GM18507 (cell line): ENCODE measurements at places on chromosomes 11 and 22.

DNA sequence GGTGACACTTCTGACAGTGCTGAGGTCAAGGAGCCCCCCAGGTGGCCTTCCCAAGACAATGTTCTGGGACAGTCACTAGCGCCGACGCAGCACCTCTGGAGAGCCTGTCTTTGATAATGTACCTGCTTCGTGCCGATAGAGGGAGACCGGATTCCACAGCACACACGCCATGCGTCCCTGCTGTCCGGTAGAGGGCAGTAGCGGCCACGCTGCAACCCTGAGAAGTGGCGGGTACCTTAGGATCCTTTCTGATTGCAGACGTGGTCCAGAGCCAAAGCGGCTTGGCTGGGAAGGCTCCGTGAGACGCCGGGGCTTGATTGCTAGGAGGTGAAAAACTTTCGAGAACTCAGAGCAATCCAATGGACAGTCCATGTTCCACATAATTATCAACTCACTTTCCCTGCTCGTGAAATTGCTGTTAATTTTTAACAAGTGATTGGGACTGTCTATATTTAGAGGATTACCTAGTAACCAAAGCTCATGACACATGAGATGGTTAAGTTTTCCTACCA is 11.4 kb upstream of the BARX2 start:
- DNase-seq = peak; percentile 30

DNA sequence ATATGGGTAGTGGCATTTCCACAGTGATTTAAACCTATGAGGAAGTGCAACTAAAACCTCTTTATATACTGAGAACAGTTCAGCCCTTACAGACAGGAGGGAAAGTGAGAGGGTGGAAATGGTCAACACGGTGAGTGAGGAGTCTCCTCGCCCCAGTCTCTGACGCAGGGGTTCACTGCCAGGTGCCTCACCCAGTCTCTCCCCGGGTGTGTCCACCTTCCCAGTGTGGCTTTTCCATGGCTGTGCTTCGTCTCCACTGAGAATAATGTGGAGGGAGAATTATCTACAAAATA is 116.6 kb upstream of the TOP3B start:
- DNase-seq = no peak

- no peak for DNase-seq
These were observed 1.3 kb upstream of the SLC25A45 start for GRCh38 chr11:65383778-65384177.

DNA sequence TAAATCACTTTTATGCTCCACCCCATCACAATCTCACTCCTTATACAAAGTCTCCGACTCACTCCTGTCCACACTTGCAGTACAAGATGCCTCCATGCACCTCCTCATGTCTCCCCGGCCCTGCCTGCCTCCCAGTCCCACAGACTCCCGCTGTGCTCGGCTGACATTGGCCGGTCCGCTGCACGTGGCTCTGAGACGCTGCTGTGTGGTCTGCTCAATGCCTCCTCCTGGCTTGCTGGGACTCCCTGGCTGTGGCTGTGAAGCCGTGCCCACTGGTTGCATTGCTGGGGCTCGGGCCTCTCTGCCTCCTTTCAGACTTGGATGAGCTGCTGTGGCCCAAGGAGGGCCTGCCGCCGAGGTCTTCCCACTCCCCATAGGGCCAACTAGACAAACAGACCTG is 224.0 kb upstream of the B3GAT1 start:
- DNase-seq = no peak

- no peak for DNase-seq
These were observed 115.7 kb upstream of the C11orf87 start for GRCh38 chr11:109306322-109306721.

DNA sequence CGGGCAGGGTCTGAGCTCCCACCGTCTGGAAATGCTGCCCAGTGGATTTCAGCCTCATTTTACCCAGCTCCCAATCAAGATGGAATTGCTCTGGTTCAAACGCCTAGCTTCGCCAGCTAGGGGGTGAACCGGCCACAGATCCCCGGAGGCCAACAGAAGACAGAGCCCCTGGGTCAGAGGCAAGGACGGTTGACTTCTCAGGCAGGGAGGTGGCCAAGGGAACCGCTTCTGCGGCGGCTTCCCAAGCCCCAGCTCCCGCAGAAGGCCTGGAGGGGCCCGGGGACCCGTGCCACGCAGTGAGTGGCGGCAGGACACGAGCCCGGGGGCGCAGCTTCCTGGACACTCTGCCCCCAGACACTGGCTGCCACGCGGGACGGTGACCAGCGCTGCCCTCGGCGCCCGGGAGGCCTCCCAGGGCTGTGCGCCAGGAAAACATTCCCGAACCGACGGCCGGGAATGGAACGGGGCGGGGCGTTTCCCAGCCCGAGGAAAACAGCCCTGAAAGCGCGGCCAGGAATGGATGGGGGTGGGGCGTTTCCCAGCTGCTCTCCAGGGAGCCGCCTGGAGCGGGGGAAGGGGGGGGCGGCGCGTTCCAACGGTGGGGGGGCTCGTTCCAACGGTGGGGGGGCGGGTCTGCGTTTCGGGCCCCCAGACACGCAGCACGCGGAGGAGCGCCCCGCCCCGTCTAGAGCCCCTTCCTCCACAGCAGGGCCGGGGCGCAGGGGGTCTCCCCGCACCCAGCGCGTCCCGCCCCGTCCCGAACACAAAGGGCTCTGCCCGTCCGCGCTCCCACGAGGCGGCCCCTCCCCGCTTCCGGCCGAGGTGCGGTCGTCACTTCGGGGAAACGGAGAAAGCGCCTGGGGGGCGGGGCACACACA is 13.5 kb upstream of the B4GALNT4 start:
- peak; percentile 75 for DNase-seq

GRCh38 chr22:41876675-41877074 is 38.2 kb downstream of the SHISA8 start:
- DNase-seq = no peak

GRCh38 chr11:130413405-130414106 is 14.9 kb downstream of the ADAMTS8 start:
- no peak for DNase-seq

DNA sequence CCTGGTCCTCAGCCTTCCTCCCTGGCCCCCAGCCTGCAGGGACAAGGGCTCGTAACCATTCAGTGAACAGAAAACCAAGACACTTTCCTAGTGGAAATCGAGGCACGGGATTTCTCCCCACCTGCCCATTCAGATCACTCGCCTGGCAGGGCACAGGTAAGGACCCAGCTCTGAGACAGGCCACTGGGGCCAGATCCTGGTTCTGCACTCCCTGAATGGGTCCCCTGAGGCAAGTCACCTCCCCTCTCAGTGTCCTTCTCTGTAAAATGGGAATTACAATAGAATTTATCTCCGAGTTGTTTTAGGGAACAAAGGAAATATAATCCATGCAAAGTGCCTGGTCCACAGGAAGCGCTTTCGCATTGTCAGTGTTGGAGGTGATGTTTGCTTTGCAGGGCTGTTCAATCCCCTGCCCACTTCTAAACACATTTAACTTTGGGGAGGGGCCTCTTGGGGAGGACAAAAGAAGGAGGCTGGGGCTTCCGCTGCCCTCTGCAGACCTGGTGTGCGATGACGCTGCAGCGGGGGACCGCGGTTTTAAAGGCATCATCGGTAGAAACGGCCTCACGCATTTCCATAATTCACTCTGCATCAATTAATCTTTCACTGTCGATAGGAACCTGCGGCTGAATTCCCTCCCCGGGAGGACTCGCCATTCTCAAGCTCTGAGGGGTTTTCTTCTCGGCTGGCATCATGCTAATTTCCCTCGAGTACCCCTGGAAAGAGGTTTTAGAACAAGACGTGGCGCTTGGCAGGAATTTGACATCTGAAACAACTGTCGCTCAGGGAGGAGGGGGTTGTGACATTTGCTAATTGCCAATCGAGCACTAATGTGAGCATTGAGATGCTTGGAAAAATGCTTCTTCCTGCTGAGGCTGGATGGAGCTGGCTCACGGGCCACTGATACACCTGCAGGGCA is 70.4 kb upstream of the FGF3 start:
- no peak for DNase-seq

- no peak for DNase-seq
These were observed 17.1 kb downstream of the PATZ1 start for GRCh38 chr22:31329029-31329428.
